ENCODE measurements at places on chromosomes 4 and X.
A peak's percentile ranks its signal among the peaks of the same experiment; 100 is the strongest.

DNA sequence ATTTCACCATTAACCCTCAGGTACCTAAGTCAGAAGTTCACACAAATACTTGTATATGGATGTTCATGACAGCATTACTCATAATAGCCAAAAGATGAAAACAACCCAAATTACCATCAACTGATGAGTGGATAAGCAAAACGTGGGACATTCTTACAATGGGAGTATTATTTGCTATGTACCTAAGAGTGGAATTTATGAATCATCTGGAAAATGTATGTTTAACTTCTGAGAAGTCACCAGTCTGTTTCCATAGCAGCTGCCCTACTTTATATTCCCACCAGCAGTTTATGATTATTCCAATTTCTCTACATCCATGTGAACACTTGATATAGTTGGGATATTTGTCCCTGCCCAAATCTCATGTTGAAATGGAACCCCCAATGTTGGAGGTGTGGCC lies 1478.9 kb downstream of the PCDH19 start:
- DNase-seq = no peak

DNA sequence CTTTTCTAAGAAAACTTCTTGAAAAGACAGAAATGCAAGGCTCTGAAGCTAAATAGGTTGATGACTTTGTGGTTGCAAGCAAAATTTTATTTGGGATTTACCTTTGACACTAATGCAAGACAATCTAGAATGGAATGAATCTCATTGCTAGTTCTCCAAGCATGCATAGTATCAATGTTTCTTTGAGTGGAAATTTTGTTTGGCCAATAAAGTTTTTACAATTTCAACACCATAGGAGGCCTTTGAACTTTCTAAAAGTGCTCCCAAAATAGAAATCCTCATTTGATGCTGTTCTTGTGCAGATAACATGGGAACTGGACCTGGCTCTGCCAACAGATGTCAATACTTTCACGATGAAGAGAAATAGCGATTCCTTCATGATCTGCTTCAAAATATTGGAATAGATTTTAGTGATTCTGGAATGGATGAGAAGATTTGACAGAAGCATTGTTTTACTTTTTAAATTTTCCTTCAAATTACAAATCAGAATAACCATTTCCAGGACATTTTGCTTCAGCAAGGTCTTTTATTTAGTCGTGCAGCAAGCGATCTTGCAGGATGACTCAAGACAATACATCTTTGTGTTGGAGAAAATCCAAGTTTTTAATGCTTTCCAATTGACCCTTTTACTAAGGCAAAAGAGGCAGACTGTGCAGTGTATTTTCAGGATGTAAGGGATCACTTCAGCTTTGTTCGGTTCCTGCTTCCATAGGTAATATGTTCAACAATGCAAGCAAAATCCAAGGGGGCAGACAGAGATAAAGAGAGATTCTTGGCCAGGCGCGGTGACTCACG lies 51.7 kb upstream of the OTUD4 start:
- DNase-seq = no peak

GRCh38 chr4:11954093-11954492 lies 525.4 kb upstream of the HS3ST1 start:
- DNase-seq = no peak

- peak; percentile 70 for DNase-seq
These were observed 10.7 kb downstream of the MED12 start for GRCh38 chrX:71128915-71129765.

DNA sequence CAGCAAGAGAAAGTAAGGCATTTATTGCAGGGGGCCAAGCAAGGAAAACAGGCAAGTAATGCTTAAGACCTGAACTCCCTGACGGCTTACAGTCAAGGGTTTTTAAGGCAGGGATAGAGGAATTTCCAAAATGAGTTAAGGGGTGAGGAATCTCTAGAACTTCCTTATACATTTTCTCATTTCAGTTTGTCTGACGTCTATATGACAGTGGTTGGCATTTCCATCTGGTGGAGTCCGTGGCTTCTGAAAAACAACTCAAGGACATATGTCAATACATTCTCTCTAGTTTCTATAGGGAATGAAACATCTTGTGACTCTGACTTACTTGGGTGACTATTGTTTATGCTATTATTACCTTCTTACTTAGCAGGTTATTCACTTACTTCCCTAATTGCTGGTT lies 19.3 kb upstream of the GUCY2F start:
- DNase-seq = no peak

DNA sequence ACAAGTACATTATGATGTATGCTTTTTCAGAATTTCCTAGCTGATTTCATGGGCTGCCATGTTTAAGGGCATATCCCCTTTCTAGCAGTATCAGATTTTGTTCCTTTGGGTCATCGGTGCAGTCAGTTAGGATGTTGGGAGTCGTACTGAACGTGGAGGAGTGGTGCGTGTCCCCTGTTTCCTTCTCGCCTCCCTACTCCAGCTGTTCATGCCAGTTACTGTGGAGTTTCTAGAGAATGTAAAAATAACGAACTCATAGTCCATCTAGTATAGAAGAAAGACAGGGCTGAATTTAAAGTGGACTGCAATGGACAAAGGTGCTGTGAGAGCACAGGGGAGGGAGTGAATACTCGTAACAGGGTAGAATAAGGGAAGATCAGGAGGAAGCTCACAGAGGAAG lies 111.3 kb downstream of the CEP135 start:
- no peak for DNase-seq

DNA sequence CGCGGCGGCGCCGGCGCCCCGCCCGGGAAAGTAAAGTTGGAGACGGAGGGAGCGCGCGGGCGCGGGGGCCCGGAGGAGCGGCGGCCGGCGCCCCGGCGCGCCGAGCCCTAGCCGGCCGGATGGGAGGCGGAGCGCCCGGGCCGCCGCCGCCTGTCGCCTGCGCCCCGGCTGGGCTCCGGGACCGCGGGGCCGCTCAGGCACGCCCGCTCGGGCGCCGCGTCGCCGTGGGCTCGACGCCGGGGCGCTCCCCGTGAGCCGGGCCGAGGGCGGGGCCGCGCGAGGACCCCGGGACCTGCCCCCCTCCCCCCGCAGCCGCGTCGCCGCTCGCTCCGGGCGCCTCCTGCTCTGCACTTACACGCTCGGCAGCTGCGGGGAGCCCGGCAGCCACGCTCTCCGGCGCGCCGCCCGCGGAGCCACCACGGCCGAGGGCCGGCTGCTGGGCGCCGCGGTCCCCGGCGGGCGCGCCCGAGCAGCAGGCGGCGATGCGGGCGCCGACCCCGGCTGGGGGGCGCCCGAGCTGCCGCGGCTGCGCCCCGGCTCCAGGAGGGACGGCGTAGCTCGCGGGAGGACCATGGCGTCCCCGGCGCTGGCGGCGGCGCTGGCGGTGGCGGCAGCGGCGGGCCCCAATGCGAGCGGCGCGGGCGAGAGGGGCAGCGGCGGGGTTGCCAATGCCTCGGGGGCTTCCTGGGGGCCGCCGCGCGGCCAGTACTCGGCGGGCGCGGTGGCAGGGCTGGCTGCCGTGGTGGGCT lies at the start of gene ADRA2C:
Gene ADRA2C, plus strand, starts transcription at position 350 of the 749 bp plus-strand sequence. Its CDS starts 222 bp downstream, at position 572.
- no peak for DNase-seq

GRCh38 chrX:74450803-74451449 lies 29.6 kb downstream of the SLC16A2 start:
- DNase-seq = no peak

GRCh38 chr4:75144475-75144874 lies 211.6 kb downstream of the PARM1 start:
- DNase-seq = no peak

DNA sequence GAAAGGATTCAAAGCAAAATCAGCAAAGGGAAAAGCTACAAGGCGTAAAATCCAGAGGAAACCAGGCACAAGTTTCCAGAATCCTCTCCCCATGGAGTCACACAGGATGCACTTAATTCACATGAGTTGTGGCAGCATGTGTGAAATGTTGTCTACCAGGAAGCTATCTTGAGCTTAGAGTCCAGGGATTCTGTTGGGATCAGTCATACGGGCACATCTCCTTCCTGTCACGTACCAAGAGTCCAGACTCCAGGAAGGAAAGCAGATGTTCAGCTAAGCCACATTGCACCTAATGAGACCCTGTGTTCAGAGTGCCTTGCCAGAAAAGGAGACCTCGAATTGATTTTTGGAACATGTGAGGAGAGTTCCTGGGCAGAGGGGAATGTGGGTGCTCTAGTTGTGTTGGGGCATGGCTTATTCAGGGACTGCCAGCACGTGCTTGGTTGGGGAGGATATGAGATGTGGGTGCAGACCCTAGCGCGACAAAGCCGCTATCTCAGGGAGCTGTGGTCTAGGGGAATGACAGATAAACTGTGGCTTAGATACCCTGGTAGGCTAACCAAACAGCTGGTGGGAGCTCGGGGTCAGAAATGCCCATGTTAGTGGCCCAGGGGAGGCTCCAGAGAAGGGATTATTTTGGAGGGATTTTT lies 70.0 kb downstream of the EVC start:
- DNase-seq = no peak

- no peak for DNase-seq
These were observed 631 bp upstream of the BMX start for GRCh38 chrX:15499976-15500375.

- DNase-seq = no peak
These were observed 386.1 kb downstream of the NLGN4X start for GRCh38 chrX:5842601-5843000.

GRCh38 chr4:116143198-116143597 lies 942.2 kb downstream of the TRAM1L1 start:
- DNase-seq = no peak

- peak; percentile 28 for DNase-seq
These were observed 1.4 kb upstream of the SLC34A2 start for GRCh38 chr4:25654031-25654970.

- DNase-seq = no peak
These were observed 676.3 kb upstream of the BOD1L1 start for GRCh38 chr4:14303856-14304255.

DNA sequence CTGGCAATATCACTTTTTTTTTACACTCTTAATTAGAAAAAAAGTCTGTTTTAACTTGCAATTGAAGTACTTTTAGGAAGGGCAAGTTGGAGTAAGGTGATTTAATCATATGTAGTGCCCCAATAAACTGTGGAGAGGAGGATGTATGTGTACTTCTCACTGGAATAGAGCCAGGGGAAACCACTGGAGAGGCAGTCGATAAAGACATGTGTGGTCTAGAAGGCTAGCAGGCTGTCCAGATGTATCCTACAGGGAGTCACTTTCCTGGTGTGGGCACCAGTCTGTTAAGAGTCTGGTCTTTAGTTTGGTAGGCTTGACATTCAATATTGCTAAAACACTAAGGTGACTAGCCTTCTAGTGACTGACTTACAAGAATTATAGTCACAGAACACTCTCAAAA lies 9.6 kb upstream of the SGMS2 start:
- DNase-seq = no peak

DNA sequence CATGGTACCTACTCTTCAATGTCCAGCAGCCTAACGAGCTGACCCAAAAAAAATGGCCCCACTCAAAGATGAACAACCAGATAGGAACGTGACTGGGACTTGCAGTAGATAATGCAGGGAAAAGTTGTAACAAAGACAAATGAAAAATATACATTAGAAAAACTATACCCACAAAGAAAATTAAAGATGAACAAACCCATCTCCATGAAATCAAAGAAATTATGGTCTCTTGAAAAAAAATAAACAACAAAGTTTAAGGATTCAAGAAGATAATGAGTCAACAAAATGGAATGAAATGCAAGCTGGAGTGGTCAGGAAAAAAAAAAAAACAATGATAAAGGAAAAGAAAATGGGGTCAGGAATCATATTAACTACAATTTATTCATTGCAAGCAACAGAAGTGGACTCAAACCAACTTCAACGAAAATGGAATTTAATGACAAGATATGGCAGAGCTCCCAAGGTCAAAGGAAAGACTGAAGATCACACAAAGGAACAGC lies 309.8 kb upstream of the GALNT7 start:
- no peak for DNase-seq

DNA sequence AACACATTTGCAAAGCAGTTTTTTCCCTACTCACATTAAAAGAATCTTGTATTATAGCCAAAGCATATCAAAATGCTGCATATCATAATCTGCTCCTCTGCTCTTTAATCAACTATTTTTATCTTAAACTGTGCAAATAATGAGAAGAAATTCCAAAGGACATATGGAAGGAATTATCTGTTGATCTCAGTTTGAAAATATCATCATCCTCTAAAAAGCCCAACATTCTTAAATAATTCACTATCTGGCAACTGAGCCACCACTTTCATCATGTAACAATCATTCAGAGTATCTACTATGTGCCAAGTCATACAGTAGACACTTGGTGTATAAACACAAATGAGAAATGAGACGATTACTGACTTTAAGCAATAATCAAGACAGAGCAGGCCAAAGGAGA lies 63.0 kb downstream of the PRSS12 start:
- no peak for DNase-seq

DNA sequence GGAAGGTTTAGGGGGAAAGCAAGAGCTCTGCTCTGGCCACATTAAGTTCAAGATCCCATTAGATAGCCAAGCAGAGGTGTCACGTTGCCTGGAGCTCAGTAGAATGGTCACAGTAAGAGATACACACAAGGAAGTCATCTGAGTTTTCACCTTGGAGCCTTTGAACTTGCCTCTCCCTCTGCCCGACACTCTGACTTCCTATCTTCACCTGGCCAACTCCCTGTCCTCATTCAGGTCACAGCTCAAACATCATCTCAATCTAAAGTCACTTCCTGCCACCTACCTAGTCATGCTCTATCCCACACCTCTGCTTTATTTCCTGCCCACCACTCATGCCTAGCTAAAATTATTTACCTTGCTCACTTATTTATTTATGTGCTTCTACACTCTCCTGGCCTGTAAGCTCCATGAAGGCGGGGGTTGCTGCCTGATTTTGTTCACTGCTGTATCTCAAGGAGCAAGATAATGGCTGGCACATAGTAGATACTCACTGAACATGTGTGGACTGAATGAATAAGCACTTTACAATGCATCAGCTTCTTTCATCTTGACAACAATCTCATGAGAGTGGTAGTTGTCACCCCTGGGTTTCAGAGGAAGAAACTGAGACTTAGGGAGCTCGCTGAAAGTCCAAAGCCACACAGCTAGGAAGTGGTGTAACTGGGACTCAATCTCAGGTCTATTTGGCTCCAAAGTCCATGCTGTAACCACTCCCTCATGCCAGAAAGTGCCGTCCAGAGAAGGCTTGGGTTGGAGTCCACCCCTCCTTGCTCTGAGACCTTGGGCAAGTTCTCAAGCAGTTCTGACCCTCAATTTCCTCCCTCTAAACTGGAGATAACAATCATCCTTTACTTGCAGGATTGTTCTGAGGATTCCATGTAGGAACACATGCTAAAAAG lies 40.3 kb downstream of the EFNB1 start:
- no peak for DNase-seq

DNA sequence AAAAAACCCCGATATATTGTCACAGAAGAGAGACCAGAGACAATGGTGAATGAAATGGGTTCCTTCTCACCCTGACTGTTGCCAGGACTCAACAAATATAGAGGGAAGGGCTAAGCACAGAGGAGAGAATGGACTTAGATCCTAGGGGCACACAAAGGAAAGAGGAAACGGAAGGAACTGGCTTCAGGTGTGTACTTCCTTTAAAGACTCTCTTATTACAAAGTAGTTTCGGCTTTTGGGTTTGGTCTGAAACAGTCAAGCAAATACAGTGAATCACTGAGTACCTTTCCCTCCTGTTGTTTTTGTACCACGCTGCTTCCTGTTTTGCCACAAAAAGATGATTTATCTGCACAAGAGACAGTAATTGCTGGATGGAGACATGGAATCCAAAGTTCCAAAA lies 46.1 kb upstream of the S100G start:
- DNase-seq = no peak

- no peak for DNase-seq
These were observed 233.9 kb downstream of the ARAP2 start for GRCh38 chr4:36010397-36010929.

- DNase-seq = no peak
These were observed 263.8 kb downstream of the ARHGAP24 start for GRCh38 chr4:85738721-85739120.
